ENCODE measurements at places on chromosomes 1 and 21. TPM values are rescaled to one million over a fixed set of nuclear protein-coding genes. Genes with fewer than 3 reads are reported as not detected.
A peak's percentile ranks its signal among the peaks of the same experiment; 100 is the strongest.

DNA sequence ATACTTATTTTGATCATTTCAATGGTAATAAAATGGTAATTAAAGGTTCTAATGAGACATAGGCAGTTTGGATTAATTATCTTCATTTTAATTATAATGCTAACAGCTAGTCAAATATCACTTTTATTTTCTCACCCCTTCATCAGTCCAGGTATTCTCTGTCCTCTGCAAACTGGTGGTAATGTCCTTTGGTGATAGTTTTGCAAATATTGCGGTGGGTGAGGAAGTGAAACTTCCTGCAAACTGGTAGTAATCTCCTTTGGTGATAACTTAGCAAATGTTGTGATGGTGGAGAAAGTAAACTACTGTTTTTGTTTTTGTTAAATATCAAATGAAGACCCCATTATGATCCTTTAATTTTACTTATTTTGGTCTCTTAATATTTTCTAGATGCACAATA is 209.0 kb downstream of the AMY1C start:
- DNase-seq: no peak

DNA sequence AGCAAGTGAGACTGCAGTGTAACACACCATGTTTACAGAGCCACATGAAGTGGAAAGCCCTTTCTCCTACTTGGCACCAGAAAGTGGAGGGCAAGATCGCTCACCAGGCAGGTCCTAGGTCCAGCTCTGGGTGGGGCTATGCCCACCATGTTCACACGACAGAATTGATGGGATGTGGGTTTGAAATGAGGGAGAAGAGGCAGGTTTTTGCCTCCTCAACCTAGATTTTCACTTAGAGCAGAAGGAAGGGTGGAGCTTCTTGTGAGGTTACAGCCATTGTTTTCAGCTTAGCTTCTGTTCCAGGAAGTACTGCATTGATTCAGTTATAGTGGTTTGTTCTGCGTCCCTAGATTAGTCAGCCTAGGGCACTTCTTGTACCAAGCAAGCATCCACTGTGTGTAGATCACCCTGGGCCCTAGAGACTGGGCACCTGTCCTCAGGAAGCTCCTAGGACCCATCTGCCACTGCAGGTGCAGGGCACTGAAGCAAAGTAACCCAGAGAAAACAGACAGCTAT is 2.3 kb downstream of the CD53 start:
- no peak for DNase-seq

DNA sequence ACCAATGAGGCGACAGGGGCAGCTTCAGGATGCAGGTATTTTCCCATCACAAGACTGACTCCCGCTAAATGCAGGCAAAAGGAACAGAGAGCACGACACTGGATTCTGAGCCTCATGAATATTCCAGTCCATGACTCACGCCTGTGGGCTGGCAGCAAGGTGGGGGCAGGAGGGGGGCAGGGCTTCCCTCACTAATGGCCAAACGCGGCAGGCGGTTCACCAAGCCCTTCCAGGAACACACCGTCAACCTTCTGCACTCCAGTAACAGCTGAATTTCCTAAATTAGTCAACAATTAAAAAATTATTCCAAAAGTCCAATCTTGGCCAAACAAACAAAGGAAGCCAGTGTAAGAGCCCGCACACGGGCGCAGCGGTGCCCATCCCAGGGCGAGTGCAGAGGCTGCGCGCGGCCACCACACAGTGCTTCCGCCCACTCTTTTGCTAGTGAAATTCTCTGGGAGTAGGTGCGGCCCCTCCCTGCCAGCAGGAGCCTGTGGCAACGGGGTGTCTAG is 12.5 kb upstream of the GPR153 start:
- DNase-seq: no peak

- no peak for DNase-seq
These were observed 62.1 kb upstream of the CD55 start for GRCh38 chr1:207259391-207259790.

DNA sequence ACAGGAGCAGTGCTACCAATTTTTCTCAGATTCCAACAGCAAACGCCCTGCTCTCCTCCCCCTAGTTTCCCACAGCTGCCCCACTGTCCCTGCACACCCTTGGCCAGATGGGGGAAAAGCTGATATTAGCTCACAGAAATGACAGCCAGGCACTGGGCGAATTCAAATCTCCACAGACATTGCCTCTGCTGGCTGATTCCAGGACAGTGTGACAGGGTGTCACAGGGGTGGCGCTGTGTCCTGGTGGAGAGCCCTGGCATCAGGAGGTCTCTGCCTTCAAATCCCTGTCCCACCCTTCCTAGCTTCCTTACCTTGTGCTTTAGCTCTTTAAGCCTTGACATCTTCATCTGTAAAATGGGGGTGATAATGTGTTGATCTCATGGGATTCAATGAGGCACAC is 10.4 kb downstream of the OLIG1 start:
- no peak for DNase-seq

- no peak for DNase-seq
These were observed 391 bp upstream of the KIAA1614 start for GRCh38 chr1:180912211-180912800.

GRCh38 chr21:42535602-42536171 is 22.0 kb downstream of the SLC37A1 start:
- DNase-seq: no peak

DNA sequence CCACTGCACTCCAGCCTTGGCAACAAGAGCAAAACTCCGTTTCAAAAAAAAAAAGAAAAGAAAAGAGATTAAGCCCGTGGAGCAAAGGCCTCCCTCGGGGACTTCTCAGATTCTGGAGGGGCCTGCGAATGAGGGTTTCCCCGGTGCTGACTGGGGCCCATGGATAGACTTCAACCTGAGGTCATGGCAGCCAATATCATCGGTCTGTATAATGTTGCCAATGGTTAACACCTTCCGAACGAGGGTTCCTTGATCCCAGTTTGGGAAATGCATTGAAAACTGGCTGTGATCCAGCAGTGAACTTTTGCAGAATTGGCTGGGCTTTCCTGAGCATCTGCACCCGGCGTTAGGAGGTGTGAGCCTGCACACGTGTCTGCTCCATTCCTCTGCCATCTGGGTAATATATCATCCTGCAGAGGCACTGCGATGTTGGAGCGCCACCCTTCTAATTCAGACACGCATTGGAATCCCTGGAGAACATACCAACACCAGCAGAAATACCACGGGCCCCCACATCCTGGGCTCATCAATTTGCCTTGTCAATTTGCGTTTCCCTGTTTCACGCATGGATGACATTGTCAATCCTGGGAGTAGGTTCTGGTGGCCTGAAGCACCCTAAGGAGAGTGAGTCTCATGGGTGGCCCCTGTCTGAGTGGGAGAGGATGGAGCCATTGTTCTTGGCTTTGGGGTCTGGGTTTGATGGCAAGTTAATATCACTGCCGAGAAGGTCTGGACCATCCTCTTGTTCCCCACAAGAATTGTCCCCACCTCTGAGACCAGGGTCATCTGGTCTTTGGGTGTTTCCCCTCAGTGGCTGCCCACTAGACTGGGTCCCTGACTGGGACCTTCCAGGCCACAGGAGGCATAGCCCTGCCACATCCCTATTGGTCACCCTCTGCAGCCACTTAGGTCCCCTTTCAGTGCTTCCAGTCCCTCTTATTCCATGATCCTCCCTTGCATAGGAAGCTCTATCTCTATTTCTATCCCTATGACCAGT is 441.0 kb downstream of the PTPRU start:
- no peak for DNase-seq

DNA sequence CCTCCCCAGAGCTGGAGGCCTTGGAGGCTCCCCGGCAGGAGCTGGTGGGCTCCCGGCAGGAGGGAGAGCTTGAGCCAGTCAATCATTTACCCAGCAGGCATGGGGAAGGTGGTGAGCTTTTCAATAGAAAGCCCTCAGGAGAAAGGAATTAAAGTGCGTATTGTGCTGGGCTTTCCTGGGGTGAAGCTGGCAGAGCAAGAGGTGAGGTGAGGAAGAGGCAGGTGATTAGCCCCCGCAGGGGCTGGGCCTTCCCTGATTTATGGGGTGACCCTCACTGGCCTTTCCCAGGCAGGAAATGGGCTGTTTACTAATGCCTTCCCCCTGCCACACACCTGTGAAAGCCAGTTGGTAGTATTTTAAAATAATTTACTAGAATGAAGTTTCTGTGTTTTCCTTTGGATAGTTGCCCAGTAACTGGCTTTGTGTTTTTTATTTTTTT is 25.8 kb downstream of the CLDN14 start:
- no peak for DNase-seq

DNA sequence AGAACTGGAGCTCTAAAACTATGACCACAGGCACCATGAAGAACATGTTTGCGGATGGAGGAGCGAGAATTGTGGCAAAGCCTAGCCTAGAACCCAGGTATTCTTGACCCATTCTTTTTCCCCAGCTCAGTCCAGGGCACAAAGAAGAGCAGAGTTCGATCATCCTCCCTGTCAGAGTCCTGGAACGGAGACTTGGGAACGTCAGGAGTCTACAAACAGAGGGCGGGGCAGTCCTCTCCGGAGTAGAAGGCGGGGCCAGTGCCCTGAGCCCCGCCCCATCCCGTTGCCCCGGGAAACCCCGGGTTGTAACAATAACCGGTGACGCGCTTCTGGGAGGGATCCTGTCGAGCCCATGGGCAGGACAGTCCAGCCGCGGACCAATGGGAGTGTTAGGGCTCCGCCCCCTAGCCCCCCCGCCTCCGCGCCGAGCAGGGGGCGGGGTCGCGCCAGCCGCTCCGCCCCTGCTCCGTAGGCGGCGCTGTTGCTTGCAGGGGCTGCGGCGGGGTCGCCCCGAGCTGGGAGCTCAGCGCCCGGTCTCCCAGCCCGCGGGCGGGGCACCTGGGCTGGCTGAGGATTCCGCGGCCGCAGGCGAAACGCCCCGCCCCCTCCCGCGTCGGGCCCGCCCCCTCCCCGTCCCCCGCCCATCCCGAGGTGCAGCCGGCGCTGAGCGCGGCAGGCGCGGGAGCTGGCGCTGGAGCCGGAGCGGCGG is at the start of gene FOXO6:
Gene FOXO6 (plus strand): TSS at position 649 of the 709 bp plus-strand sequence.
- DNase-seq: peak; percentile 99

DNA sequence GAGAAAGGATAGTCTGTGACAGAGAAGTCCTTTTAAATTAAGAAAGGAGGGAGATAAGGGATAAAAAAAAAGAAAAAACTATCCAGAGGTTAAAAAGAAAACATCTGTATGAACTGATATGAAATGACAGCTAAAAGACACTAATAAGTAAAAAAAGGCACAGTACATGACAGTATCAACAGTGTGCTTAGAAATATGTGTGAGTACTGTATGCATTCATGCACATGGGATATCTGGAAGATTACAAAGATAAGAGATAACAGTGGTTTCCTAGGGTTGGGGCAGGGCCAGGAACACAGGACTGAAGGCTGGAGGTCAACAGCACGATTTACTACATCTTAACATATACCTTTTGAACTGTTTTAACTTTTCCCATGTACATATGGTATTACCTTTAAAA is 13.3 kb downstream of the PTP4A2 start:
- DNase-seq: no peak

- DNase-seq: no peak
These were observed 164.0 kb downstream of the ADSS2 start for GRCh38 chr1:244287726-244288125.

GRCh38 chr1:55559842-55560241 is 344.7 kb upstream of the USP24 start:
- DNase-seq: no peak

DNA sequence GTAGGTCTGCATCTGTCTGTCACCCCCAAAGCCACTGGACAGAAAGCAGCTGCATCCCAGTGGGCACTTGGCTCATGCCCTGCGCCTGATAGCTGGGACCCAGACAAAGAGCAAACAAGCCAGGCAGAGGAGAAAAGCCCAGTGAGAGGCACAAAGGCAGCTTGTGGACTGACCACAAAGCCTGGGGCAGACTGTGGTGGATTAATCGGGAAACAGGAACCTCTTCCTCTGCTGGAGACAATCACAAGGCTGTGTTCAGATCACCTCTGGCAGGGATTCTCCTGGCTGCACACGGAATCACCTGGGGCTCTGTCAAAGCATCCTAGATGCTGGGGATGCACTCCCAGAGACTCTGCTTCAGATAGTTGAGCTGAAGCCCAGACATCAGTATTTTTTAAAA is 15.2 kb upstream of the GJB5 start:
- DNase-seq: no peak

- DNase-seq: no peak
These were observed 16.7 kb upstream of the ACBD3 start for GRCh38 chr1:226203240-226203639.

DNA sequence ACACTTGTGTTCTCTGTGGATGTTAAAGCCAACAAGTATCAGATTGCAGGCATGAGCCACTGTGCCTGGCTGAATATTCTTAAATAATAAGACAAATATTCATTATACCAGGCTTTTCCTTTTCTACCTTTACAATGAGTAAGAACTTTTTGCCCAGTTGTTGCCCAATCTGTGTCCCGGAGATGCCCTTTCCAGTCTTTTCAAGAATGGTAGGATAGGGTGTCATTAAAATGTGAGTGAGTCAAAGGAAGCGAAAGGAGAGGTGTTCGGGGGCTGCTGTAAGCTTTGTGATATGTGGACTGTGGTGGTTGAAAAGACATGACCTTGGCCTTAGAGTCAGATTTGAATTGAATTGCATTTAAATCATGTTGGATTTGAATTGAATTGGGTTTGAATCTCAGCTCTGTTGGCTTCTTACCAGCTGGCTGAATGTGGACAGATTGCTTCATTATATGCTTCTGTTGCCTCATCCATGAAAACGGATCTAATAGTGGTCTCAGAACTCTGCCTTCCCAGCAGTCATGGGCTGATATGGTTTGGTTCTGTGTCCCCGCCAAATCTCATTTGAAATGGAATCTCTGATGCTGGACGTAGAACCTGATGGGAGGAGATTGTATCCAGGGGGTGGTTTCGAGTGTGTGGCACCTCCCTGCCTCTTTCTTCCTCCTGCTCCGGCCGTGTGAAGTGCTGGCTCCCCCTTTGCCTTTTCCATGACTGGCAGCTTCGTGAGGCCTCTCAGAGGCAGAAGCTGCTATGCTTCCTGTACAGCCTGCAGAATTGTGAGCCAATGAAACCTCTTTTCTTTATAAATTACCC is 22.7 kb upstream of the AADACL3 start:
- no peak for DNase-seq

GRCh38 chr1:242468784-242469183 is 55.7 kb downstream of the PLD5 start:
- DNase-seq: no peak

DNA sequence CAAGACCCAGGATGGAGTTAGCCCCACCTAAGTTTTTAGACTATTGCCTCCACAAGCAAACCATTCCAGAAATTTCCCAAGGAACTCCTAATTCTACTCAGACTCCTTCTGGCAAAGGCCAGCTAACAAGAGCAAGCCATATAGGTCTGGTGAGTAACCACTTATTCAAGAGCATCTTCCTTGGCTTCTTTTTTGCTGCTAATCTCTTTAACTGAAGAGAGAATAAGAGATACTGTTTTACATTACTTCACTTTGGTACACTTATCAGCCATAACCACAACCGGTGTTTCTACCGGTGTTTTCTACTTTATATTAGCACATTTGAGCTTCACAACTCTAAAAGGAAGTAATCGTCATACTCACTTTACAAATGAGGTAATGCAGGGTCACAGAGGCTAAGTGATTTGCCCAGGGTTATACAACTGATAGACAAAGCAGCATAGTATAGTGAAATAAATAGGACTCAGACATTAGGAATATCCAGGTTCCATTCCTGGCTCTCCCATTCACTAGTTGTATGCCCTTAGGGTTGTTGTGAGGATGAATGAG is 1.7 kb upstream of the EPS15 start:
- no peak for DNase-seq

KLHDC9 gene
- 0.43 TPM for polyA plus RNA-seq

FAM163A gene
- 0.04 TPM for polyA plus RNA-seq

VASH2 gene
- 0.19 TPM for polyA plus RNA-seq

C1orf226 gene
- 3.1 TPM for polyA plus RNA-seq

JAM2 gene
- 19.2 TPM for polyA plus RNA-seq

SPRR2A gene
- polyA plus RNA-seq: 0.32 TPM

MAP3K6 gene
- 64.3 TPM for polyA plus RNA-seq

ELAPOR1 gene
- polyA plus RNA-seq: 0.04 TPM

PPIAL4G gene
- polyA plus RNA-seq: not detected

C2CD2 gene
- polyA plus RNA-seq: 5.3 TPM

All from heart left ventricle (tissue), 16 donors.